CD4-positive, alpha-beta T cell treated with Interleukin-10 for 1 hour (primary cell): ENCODE measurements at places on chromosomes 11 and 22.

- no peak for DNase-seq
Measured at GRCh38 chr22:25125693-25126357, 73.8 kb upstream of the CRYBB3 start.

- no peak for DNase-seq
Measured at GRCh38 chr11:64313491-64314145, 3.7 kb downstream of the TRMT112 start.

DNA sequence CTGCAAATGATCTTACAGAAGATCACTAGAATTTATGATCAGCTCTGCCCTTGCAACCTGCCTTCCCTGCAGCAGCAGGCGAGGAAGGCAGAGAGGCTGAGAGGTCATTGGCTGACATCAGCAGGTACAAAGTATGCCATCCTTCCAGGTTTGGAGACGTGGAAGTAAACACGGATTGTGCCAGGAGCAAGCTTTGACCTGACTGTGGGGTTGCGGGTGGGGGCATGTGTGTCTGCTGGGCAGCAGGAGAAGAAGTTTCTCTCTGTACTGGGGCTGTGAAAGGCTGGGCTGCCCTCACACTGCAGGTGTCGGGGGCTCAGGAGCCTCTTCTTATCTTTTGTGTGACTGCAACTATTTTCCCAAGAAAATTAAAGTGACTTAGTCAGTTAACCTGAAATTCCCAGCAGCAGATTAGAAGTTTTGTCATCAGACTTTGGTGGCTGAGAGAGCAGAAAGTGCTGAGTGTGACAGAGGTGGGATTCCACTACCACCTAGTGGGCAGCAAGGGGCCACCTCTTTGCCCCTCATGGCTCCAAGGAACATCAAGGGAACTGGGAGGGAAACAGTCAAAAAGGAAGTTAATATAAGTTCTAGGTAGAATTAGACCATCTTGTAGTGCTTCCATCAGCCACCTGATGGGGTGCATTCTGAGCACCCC lies 565.9 kb downstream of the ETS1 start:
- no peak for DNase-seq

DNA sequence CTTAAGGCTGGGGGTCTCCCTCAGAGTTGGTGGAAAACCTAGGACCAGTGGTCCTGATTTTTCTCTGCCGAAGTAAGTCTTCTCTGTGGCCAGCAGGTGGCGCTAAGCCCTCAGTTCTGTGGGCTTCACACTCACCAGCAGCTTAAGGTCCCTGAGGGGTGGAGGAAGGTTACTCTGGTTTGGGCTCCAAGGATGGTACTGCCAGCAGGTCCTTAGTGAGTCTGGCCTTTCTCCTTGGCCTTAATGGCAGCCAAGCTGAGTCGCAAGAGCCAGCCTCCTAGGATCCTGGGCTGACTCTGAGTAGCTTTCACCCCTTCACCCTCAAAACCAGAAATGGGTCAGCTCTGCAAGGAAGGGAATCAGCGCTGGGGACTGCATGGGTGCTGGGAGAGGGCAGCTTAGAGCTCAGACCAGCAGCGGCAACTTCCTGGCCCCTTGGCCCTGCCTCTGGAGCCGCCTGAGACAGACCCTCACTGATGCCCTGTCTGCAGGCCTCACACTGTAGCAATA lies 4.4 kb downstream of the KCNJ11 start:
- peak; percentile 77 for DNase-seq

DNA sequence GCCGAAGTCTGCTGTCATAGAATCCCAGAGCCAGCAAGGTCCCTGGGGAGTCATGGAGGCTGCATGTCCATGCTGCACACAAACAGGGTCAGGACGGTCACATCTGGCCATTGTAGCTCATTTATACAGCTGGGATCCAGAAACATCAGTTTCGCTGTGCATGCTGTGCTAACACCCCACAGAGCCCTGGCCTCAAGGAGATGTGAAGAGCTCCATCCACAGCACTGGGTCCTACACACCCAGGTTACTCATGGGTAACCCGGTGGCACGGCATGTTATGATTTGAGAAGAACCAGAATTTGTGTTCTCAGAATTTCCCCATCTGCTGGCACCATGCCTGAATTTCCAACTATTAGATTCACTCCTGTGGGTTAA lies 146.3 kb upstream of the ARHGAP20 start:
- no peak for DNase-seq

DNA sequence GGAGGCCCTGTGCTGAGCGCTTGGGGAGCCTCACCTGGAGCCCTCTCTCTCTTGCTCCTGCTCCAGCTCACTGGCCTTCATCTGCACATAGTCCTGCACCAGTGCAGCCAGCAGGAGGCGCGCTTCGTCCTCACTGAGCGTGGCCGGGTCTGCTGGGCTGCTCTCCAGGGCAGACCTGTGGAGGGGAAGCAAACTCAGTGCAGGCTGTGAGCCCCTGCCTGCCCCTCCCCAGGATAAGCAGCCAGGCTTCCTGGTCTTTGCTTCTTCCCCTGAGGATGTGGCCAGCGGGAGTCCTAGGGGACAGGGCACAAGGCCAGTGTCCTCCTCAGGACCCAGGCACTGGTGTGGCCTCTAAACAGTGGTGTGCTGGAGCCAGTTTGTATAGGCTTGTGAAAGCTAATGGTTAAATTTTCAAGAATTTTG lies 2.2 kb downstream of the CALCA start:
- peak; percentile 30 for DNase-seq

DNA sequence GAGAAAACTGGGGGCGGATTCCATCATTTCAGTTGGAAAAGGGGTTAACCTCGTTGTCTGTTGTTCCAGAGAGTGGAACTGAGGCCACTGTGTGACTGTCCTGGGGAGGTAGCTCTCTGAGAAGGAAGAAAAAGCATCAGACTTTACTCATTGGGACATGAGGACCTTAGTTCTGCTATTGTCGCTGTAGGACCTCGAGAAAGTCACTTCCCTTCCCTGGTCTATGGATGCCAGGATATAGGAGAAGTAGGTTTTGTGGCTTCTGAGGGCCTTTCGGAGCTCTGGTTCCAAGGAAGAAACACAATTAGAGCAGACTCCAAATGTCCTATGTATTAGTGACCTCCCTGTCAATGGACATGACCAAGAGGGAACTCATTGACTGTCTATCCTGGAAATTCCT lies 6.2 kb downstream of the MYO18B start:
- DNase-seq, result no peak

DNA sequence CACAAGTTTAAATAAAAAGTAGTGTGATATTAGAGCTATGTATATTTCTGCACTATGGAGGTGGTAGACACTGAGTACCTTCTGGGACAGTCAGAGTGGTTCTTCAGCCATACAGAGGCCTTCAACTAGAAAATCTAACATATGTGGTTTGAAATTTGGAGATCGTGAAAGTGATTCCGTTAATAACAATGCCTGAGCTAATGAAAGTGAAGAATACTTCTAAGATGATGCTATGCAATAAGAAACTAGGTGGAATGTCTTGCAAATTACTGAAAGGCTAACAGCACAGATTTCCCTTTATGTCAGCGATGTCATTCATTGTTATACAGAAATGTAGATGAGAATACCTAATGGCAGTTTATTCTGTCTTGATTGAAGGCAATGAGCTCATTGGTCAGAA lies 1984.7 kb upstream of the RAG2 start:
- DNase-seq, result no peak

DNA sequence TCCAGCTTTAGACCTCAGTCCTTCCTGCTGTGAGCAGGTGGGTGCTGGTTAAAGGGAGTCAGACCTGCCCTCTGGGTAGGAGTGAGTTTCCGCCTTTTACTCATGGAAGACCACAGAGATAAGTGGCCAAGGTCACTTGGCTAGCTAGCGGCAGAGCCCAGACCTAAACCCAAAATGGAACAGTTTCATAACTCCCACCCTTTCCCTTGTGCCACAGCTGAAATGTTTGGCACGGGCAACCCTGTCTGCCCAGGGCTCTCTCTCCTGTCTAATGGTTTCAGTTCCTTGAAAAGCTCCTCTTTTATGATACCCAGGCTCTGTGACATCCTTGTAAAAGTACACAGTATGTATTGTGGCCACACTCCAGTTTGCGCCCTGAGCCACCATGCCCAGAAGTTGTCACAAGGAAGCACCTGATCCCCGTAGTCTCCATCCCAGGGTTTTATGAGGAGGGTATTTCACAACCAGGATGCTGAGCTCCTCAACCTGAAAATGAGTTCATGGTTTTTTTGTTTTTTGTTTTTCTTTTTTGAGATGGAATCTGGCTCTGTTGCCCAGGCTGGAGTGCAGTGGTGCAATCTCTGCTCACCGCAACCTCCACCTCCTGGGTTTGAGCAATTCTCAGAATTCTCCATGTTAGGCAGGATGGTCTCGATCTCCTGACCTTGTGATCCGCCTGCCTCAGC lies 5.1 kb downstream of the MB start:
- DNase-seq, result no peak

GRCh38 chr11:18383388-18384156 lies 10.8 kb upstream of the LDHA start:
- peak; percentile 84 for DNase-seq

- DNase-seq, result no peak
Measured at GRCh38 chr11:16933756-16934603, 80.2 kb downstream of the PLEKHA7 start.

DNA sequence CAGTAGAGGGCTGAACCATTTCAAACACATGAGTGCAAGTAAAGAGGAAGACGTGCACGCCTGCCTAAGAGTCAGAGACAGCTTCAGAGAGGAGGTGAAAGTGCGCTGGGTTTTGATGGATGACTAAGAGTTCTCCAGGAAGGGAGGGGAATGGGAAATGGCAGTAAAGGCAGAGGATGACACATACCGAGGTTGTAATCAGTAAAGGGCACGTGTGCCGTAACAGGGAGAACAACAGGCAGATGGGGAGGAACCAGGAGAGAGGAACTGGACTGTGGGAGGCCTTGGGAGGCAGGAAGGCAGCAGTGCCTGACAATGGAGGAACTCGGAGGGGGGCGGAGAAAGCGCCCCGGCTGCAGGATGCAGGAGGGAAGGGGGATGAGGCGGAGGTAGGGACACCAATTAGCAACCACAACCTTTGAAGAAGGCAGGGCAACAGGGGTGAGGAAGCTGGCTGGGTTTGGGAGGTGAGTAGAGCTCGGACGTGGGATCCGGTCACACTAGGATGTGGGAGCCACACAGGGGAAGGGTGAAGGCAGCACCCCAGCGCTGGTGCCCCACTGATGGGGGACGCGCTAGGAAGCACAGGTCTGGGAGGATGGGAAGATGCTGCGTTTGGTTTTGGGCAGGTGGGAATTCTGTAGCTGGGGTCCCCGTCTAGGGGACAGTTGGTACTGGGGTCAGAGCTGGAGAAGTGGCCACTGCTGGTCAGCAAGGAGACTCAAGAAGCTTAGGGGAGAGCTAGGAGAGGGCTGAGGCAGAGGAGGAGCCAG lies 67.4 kb downstream of the SCUBE1 start:
- no peak for DNase-seq

GRCh38 chr11:63683133-63683991 lies 2.1 kb downstream of the RTN3 start:
- DNase-seq, result no peak

DNA sequence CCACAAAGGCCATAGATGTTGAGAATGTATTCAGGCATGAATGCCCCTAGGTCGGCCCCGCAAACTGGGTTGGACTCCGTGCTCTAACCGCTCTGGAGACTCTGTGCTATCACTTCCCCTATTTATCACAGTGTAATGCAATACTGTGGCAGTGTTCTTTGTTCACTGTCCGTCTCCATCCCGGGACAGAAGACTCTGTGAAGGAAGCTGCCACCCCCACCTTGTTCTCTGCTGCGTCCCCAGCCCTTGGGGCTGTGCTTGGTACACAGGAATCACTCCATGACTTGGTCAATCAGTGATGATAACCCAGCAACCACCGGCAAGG lies 57.6 kb downstream of the TSPAN18 start:
- DNase-seq, result no peak

- no peak for DNase-seq
Measured at GRCh38 chr11:79461144-79461543, 20.3 kb upstream of the TENM4 start.

DNA sequence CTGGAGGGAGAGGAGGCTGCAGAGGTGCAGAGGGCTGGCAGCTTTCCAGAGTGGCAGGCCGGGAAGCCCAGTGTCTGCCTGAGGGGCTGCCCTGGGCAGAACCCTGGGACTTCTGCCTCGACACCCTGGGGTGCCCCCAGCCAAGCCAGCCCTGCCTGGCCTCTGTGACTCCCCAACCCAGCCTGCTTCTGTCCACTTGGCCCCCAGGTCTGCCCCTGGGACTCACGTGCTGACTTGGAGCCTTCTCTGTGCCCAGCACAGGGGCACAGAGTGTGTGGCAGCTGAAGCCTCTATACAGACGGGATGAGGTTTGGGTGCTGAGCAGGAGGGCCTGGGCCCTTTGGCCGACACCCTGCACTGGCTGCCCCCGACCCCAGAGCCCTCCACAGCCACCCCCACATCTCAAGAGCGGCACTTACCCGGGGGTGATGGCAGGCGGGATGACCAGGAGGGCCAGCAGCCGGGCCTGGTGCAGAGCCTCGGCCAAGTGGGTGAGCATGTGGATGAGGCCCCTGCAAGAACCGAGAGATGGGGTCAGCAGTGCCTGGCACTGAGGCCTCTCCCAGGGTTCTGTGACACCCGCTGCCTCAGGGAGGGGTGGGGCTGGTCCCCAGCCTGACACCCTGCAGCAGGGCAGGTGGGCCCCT lies 17.5 kb downstream of the CHID1 start:
- no peak for DNase-seq

GRCh38 chr11:65766535-65766934 lies 14.2 kb downstream of the AP5B1 start:
- no peak for DNase-seq

- DNase-seq, result no peak
Measured at GRCh38 chr11:1157645-1158591, at the start of gene MUC5AC. Gene MUC5AC (plus strand): TSS chr11:1157953. CDS start chr11:1158000, 47 bp downstream.

DNA sequence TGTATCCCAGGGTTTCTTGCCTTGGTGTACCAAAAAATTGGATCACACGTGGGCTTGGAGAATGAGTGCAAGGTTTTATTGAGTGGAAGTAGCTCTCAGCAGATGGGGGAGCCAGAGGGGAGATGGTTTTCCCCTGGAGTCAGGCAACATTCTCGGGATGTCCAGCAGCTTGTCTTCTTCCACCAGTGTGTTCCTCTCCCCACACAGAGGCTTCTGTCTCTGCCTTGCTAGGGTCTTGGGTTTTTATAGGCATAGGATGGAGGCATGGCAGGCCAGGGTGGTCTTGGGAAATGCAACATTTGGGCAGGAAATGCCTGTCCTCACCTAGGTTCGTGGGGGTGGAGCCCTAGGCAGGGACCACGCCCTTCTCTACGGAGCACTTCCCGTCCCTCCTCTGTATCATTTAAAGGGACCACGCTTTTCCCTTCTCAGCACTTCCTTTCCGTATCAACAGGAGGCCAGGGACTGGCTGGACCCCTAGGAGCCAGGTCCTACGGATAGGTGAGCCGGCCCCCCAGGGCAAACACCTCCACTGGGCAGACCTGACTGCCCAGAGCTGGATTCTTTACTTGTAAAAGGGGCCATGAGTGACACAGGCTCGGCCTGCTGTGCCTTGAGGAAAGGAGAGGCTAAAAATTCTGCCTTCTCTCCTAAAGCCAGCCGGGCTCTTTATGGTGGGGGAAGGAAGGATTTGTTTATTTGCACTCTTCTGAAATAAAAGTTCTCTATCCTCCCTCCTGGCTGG lies 55.3 kb upstream of the CCDC188 start:
- peak; percentile 77 for DNase-seq

GRCh38 chr22:49962751-49963646 lies 2.4 kb downstream of the PIM3 start:
- peak; percentile 18 for DNase-seq

- DNase-seq, result no peak
Measured at GRCh38 chr11:27473017-27473406, 422 bp upstream of the LGR4 start.

- DNase-seq, result no peak
Measured at GRCh38 chr11:44452827-44453572, 112.5 kb upstream of the CD82 start.
